Ammon's horn (tissue), 1 donor: ENCODE measurements at places on chromosomes 7 and 10.

DNA sequence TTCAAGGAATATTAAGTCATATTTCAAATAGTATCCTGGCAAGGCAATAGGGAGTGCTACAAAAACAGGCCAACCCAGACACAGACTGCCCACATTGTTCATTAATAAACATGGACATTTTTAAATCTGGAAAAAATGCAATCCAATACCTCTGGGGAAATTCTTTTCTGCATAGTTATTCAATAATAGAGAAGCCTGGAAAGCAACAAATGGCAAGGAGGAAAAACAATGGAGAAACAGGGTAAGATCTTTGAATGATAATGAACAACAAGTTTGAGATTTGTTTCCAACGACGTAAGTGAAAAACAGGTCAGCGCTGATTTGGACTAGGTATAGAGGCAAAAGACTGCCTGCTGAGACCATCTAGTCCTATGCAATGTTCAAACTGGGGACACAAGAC, 44.7 kb upstream of the ZNF800 start:
- no peak for DNase-seq

- DNase-seq: no peak
Measured at GRCh38 chr7:150570556-150571465, 3.6 kb downstream of the GIMAP4 start.

GRCh38 chr10:100349087-100349486, 2.1 kb downstream of the SCD start:
- DNase-seq: no peak

- no peak for DNase-seq
Measured at GRCh38 chr7:145169908-145170307, 334.1 kb upstream of the TPK1 start.

- no peak for DNase-seq
Measured at GRCh38 chr10:50545846-50546245, 77.9 kb downstream of the SGMS1 start.

GRCh38 chr10:103541616-103542015, 48.1 kb downstream of the NEURL1 start:
- DNase-seq: peak; percentile 1

DNA sequence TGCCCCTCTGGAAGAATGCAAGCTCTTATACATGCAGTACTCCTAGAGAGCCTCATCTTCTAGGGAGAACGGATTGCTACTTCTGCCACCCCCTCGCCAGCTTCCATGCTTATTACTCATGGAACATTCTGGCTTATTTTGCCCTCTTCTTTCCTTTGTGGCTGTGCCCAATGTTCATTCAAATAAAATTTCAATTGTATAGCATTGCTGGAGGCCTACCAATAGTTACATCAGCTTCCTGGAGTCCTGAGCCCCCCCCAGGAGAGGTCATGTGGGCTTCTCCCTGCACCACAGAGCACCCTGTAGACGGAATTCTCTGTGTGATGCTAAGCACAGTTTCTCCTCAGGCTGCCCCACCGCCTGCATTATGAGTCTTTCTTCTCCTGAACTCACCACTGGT, 1094.0 kb downstream of the KCNMA1 start:
- DNase-seq: no peak

GRCh38 chr7:28191751-28192150, 11.2 kb upstream of the JAZF1 start:
- no peak for DNase-seq

DNA sequence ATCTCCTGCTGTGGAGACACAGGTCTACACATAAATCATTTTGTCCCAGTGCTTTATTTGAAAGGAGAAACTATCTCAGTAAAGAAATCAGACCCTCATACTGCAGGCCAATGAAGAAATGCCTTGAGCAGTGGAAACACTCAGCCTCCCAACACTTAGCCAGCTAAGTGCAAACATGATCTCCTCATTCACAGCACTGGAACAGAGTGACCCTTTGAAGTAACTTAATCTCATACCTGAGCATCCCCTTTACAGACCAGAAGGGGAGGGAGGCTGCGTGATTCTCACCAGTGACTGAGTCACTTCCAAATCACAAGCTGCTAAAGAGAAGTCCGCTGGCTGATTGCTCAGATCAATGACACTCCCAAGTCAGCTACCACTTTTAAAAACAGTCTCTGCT, 4.5 kb downstream of the CHST15 start:
- no peak for DNase-seq

DNA sequence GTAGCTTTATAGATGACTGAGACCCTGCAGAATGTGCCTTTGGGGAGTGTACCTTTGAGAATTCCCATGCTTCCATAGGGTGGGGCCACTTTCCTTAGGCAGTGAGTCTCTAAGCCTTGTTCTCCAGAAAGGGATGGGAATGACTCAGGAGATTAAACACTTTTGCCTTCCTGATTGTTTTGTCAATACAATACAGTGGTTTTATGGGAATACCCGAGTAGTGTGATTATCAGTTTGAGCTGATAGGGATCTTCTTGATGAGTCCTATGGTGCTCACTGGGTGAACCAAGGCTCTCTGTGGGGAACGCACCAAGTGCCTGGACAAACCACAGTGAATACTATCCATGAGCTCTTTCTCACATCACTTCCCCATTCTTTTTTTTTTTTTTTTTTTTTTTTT, 6.3 kb downstream of the MYOF start:
- DNase-seq: no peak

DNA sequence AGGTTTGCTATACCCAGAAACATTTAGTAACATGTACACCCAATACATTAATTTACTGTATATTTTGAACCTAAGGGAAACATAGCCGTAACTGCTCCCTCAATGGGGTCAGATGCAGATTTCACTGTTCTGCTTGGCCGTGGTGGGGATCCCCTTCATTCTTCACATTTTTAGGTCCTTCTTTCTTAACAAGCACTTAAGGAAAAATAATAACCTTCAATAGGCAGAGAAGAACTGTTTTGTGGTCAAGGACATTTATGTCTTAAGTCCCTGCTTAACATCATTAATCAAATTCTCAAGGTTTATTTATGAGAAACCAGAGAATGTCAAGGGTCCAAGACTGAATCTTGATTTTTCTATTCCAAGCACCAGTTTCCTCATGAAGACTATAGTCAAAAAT, 592.1 kb upstream of the ANKRD30A start:
- DNase-seq: no peak

DNA sequence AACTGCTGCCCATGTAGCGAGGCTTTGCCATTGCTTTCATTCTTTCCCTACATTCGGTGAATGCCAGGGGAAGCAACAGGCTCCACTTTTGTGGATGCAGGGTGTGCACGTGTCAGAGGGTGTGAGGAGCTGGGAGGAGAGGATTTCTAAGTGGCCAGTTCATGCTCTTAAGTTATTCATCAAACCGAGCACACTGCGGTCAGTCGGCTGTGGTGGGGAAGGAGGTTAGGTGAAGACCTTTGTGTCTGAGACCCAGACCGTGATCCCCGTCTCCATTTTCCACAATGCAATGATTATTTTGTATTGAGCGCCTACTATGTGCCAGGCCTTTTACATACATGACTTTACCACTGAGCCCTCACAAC, 438.6 kb upstream of the GALNT17 start:
- DNase-seq: peak; percentile 22

DNA sequence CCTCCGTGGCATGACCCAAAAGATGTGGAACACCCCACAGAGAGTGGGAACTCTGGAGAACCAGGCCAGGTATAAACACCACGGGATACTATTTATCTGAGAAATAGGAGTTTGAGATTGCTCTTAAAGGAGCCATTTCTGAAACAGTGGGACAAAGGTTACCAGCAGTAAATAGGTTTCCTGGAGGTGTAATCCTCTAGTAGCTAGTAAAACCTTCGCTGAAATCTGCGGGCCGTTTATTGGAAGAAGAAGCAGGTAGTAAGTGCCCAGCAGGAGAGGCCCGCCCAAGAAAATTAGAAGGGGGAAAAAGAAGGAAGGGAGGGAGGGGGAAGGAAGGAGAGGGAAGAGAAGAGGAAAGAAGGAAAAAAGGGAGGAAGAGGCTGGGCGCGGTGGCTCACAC, 51.6 kb downstream of the CHST3 start:
- DNase-seq: no peak

GRCh38 chr7:131621652-131622051, 65.2 kb upstream of the PODXL start:
- DNase-seq: no peak

GRCh38 chr7:20519645-20520044, 95.8 kb upstream of the ABCB5 start:
- peak; percentile 62 for DNase-seq

DNA sequence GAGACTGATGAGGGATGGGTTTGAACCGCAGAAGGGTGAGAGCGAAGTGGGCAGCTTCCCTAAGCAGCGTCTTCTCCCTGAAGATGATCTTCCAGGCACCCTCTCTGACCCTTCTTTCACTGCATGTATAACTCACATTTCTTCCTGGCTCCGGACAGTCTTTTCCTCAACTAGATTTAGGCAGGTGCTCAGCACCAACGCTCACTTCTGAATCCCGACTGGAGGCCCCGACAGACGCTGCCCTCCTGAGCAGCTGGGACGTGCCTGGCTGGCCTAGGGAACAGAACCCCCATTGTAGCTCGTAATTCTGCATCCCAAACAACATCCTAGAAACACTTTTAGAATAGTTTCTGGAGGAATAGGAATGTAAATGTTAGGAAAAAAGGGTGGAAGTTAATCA, 206.6 kb downstream of the DIP2C start:
- no peak for DNase-seq

DNA sequence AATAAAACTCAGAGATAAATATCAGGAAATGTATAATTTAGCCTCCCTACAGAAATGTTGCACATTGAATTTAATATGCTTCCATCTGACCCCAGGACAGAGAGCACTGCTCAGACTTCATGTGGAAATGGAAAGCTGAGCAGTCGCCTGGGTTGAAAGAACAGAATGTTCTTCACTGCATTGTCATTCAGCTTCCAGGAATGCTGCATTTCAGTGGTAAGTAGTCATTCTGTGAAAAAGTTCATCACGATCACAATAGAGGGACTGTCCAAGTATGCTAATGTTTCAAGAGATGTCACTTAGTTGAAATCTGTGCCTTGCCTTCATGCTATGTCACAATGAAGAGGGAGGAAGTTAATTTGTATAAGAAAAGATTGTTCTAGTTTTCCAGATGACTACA, 147.3 kb downstream of the NRCAM start:
- peak; percentile 34 for DNase-seq

- DNase-seq: no peak
Measured at GRCh38 chr7:134714470-134715205, 64.8 kb upstream of the CALD1 start.

DNA sequence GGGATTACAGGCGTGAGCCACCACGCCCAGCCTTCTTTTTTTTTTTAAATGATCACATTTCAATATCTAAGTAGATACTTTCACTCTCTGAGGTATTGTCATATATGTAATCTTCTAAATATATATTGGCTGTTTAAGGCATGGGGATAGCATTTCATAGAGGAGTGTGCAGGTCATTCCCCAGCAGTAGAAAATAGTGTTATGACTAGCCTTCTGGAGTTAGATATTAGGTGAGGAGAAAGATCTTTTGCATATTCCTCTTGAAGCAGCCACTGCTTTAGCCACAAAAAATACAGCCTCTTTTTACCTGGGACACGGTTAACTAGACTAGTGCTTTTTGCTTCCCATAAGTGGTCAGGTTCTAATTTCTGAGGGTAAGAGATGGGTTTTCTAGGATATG, 28.9 kb downstream of the ADD3 start:
- no peak for DNase-seq

GRCh38 chr7:29315892-29316270, 121.3 kb downstream of the CHN2 start:
- DNase-seq: no peak

DNA sequence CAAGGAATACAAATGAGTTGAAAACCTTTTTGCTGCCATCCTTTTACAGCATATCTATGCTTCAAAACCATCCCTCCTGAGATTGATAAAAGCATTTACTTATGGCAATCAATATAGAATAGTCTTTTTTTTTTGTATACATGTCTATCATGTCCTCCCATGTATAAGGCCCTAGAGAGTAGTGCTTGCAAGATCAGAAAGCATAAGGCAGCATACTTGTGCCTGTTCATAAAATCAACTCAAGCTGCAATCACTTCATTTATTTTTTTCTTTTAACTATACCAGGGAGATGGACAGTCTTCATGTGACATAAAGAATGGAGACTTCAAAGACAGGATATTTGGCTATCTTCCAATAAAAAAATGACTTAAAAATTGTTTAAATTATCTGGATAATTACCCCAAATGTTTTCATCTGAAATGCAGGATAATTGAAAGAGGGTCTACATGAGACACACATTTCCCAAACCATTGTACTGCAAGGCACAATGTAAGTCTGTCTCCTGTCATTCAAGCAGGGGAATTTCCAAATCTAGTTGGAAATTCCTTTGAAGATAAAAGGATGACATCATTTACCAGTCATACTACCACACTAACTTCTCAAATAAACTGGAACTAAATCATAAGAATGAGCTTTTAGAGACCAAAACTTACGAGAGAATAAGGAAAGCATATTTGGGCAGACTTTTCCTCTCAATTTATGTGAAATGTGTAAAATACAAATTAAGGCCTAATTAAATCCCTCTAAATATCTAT, 22.5 kb downstream of the LRRN3 start:
- DNase-seq: no peak

GRCh38 chr7:8597565-8597964, 164.2 kb downstream of the NXPH1 start:
- DNase-seq: no peak

GRCh38 chr7:54037873-54038272, 504.3 kb upstream of the VSTM2A start:
- DNase-seq: no peak

DNA sequence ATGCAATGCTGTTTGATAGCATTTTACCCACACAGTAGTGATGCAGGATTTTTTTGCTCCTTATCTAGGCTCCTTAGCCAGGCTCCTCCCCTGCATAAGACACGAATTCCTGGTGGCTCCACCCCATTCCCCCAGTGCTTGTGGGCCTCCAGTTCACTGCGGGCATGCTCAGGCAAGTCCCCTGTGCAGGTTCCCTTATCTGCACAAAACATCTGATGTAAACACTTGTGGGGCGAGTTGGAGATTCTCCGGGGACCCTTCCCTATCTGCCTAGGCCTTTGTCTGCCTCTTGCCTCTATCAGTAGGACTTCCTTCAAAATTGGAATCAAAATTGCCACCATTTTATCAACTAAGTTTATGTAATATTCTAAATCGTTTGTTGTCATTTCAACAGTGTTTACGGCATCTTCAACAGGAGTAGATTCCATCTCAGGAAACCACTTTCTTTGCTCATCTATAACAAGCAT, 5.4 kb upstream of the STK17A start:
- DNase-seq: no peak

- DNase-seq: no peak
Measured at GRCh38 chr7:70790215-70791073, 341.5 kb upstream of the GALNT17 start.

DNA sequence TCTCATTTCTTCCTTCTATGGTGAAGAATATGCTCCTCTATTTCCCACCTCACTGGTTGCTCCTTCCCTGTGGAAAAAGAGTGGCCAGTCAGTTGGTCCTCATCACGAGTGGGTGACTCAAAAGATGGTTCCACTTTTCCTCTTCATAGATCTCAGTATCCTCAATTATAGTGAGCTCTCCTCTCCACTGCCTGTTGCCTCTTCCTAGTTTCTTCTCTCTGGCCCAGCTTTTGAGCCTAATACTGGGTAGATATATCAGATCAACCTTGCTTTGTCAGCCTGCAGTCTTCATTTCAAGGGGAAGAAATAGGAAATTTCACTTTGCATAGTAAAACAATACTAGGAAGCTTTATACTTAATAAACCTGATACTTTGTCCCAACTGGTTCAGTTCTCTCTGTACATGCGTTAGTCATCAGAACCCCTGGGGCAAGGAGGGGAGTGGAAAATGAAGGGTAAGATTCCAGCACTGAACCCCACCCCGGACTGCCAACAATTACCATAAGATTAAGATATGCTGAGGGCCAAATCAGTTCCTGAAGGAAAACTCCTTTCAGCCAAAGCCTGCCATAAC, 15.5 kb upstream of the WNT16 start:
- DNase-seq: no peak
